AG09309 (cell line): ENCODE measurements at places on chromosomes 12 and 14.

GRCh38 chr12:79732638-79733037 lies 41.9 kb upstream of the PAWR start:
- no peak for DNase-seq

- no peak for DNase-seq
These were observed 41.3 kb upstream of the RNU6-8 start for GRCh38 chr14:32244404-32244803.

DNA sequence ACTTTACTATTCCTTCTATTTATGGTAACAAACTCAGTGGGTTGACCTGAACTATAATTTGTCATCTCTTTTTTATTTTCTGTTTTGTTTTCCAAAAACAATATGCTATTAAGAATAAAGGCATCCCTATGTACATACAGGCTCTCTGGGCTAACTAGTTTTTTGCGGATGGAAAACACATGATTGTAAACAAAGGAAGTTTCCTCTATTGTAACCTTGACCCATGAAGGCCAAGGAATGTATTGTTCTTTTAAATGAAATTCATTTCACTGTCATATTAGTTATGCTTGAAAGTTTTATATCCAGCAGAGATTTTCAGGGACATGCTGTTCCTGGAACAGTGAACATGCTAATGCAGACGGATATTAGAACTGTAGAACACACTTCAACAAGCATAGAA lies 705.0 kb upstream of the SEL1L start:
- no peak for DNase-seq

DNA sequence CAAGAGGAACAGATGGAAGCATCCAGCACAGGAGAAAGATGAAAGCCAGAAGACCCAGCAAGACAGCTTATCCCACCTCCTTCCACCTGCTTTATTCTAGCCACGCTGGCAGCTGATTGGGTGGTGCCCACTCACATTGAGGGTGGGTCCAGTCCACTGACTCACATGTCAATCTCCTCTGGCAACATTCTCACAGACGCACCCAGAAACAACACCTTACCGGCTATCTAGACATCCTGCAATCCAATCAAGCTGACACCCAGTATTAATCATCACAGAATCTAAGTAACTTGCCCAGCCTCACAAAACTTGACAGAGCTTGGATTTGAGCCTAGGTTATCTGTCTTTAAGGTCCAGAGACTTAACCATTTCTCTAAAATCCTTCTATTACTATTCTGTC lies 208.9 kb downstream of the PAH start:
- DNase-seq = no peak

GRCh38 chr12:52517888-52518287 lies 2.3 kb downstream of the KRT5 start:
- no peak for DNase-seq

DNA sequence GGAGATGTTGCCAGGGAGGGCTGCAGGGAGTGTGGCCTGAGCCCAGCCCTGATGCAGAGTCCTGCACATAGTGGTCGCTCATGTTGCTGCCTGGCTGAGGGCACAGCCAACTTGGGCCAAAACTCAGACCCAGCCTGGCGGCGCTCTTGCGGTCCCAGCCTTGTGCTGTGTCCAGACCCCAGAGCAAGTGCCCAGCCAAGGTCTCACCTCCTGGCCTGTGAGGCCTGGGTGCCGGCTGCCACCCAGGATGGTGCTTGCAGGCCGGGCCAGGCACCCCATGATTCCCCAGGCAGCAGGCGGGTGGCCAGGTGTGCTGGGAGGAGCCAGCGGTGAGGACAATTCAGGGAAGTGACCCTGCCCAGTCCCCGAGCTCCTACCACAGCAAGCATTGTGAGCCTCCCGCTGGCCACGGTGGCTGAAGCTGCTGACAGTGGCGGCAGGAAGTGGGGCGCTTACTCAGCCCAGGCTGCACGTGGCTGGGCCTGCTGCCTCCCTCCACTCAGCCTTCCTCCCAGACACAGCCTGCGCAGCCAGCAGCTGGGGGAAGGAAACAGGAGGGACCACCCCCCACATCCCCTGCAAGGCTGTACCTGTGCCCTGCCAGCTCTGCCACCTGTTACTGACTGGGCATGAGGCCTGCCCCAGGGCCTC lies 17.7 kb upstream of the PGF start:
- DNase-seq = no peak

- DNase-seq = peak; percentile 44
These were observed 75.1 kb downstream of the IRF2BPL start for GRCh38 chr14:76953311-76953945.

GRCh38 chr12:31020385-31021166 lies 53.1 kb upstream of the DDX11 start:
- no peak for DNase-seq

DNA sequence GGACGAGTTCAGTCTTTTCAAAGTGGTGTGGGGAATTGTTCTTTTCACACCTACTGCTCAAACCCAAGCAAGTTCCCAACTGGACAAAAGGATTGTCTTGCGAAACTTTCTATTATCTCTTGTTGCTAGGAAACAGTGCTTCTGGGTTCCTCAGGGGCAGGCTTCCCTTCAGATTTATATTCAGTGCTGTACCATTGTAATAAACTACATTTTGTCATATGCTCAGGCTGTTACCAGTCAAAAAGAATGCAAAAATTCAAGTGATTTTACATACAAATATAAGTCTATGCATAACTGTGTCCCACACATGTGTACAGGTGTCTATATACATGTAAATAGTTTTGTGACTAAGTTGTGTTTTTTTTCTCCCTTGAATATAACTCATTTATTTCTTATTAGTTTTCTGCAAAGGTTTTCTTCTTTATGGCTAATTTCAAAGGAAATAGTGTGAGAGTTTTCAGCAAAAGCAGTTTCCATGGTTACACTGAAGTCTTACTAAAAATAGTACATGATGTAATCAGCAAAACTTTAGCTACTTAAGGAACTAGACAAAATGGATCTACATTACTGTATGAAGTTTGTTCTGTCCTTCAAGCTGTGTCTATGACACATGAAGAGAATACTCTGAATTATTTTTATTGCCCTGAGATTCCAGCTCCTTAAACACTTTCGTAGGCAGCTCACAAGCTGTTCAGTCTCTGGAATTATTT lies 430.2 kb upstream of the TMPO start:
- no peak for DNase-seq

DNA sequence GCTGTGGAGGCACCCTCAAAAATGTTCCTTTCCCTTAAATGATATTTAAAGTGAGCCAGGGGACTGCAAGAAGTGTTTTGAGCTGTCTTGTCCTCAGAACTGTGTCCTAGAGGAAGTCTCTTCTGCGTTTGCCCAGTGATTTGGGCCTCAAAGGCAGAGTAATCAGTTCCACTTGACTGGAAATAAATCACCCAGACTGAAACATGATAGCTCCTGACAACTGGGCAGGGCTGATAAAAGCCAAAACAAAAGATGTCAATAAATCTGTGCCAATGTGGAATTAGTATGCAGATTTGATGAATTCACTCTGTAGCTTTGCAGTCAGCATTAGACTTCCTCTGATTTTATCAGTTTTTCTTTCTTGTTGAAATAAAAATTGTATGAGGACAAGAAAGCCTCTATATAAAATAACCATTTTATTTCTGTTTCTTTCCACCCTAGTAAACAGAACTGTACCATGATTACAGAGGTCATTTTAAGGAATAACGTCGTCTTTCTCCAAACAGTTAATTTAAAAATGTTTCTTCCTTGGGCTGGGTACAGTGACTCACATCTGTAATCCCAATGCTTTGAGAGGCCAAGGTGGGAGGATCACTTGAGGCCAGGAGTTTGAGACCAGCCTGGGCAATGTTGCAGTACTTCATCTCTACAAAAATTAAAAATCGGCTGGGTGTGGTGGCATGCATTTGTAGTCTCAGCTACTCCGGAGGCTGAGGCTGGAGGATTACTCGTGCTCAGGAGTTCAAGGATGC lies 180.8 kb downstream of the ERC1 start:
- no peak for DNase-seq

DNA sequence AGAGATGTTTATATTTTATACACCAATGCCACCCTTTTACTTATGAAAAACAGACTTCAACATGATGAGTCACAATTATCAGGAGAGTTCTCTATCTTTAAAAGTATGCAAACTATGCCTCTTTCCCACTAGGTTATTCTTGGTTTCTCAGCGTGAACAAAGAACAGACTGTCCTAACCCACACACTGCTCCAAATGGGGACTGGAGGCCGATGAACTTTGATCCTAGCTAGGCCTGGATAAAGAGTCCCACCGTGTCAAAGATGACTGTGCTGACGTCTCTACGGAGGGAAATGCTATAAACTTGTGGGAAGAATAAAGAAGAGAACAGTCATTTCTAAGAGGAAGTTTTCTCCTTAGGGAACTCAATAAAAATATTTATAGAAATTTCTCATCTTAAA lies 160.1 kb downstream of the EPS8 start:
- DNase-seq = peak; percentile 97

DNA sequence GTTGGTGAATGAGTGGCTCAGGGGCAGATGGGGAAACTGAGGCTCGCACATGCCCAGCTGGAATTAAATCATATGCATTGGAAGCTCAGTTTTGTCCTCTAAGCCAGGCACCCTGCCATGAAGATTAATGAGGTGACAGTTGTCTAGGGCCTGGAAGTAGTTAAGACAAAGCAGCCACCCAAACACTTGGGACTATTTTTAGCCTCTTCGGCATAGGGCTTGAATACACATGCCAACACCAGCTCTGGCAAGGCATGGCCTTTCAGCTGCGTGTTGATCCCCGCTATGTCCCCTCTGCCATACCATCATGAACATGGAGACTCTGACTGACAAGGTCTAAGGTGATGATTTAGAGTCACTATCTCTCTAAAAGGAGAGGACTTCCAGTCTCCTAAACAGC lies 250.2 kb downstream of the KSR2 start:
- no peak for DNase-seq

- DNase-seq = no peak
These were observed 351.7 kb downstream of the TMEM121 start for GRCh38 chr14:105878125-105878524.
